ENCODE measurements at places on chromosomes 1 and 21.

DNA sequence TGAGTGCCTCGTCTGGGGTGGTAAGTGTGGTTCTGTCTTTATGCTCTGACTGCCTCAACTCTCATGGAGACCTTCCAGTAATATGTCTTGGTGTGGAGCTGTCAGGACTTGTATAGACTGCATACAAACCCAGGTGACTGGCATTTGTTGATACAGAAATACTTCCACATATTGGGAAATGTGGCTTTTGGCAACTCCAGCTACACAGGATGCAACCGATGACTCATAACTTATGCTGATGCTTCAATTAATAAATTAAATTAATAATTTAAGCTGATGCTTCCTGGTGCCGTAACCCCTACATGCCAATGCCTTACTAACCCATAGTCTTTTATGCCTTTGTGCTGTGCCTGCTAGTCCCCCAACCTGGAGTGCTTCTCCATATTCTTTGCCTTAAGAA is 72.3 kb upstream of the ARTN start:
- DNase-seq, result no peak

DNA sequence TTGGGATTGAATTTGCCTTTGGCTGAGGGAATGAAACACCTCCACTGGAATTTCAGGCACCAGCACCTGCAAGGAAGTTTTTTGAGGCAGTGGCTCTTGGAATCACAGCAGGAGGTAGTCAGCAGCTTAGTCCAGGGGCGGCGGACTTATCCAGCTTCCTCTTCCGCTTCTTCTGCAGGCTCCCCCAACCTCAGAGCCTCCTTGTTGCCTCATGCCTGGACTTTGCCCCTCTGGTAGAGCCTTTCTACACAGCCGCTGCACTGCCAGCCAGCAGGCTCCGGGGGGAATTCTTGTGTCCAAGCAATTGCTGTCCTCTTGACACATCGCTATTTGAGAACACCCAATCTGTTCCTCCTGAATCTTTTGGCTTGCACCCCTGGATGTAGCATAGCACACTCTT is 4.4 kb upstream of the RHEX start:
- no peak for DNase-seq

DNA sequence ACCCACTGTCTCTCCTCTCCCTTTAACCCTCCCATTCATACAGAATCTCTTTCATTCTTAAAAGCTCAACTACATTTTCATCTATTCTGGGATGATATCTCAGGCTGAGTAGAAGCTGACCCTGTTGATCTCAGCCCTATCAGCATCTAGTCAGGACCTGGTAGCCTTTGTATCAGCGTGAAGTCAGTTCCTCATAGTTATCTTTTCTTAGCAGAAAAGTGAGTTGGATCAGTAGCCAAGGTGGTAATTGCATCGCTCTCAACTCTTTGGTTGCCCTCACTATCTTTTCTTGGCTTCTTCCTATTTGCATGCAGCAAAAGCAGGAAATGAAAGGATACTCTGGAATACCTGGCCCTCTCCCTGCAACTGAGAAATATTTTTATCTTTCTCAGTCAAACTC is 13.6 kb upstream of the GOLT1A start:
- no peak for DNase-seq

DNA sequence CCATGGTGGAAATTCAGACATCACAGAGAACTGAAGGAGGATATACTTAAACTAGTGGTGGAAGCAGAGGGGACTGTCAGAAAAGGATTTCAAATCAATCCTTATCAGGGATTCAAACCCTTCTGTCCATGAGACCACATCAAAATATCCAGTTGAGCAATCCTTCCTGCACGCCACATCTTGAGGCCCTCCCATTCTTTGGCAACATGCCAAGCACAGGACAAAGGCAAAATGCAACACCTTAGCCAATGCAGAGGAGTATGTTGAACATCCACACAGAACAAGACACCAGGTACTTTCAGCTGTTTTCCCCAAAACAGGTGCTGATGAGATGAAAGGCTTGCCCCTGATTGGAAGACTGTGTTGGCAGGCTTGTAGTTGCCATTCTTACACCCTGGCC is 81.8 kb upstream of the PLXNA2 start:
- DNase-seq, result no peak

GRCh38 chr1:207698822-207699483 is 52.9 kb upstream of the CD46 start:
- peak; percentile 44 for DNase-seq

DNA sequence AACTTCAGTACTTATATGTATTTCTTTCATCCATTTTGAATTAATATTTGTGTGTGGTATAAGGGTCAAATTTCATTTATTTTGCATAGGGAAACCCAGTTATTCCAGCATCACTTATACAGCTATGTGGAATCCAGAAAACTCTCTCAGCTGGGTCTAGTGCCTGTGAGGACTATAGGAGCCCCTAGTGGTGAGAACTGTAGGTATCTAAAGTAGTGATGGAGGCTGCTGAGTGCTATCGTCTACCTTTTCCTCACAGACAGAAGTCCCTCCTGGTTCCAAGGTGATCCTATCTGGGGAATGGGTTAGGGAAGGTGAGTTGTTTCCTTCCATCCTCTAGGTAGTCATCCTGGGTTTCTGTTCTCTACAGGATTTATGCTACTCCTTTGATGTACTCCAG is 352.0 kb upstream of the C1orf87 start:
- no peak for DNase-seq

GRCh38 chr1:85884372-85885035 is 176.3 kb upstream of the ZNHIT6 start:
- DNase-seq, result no peak
